ENCODE measurements at places on chromosomes 7 and 10.

- no peak for DNase-seq
Measured at GRCh38 chr7:14936554-14936953, 34.0 kb upstream of the DGKB start.

- no peak for DNase-seq
Measured at GRCh38 chr7:79403879-79404278, 49.6 kb downstream of the MAGI2 start.

- no peak for DNase-seq
Measured at GRCh38 chr10:51063659-51064535, 10.4 kb upstream of the PRKG1 start.

DNA sequence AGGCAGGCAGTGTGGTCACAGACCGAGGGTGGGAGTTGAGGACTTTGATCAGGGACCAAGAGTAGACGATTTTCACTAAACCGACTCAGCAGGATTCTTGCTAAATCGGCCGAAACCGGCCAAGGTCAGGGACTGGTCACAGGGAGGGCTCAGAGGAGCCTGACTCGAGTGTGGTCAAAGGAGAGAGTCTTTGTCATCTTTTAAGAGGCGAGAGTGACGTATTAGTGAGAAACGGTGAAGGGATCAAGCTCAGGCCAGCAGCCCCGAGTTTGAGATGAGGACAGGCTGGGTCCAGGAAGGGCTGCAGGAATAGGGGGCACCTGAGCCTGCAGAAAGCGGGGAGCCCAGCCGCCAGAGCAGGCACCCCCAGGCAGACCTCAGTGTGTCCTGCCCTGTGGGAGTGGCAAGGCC, 41.6 kb upstream of the FAM20C start:
- DNase-seq, result no peak

GRCh38 chr7:134547397-134548054, 1.4 kb upstream of the AKR1B15 start:
- peak; percentile 25 for DNase-seq

DNA sequence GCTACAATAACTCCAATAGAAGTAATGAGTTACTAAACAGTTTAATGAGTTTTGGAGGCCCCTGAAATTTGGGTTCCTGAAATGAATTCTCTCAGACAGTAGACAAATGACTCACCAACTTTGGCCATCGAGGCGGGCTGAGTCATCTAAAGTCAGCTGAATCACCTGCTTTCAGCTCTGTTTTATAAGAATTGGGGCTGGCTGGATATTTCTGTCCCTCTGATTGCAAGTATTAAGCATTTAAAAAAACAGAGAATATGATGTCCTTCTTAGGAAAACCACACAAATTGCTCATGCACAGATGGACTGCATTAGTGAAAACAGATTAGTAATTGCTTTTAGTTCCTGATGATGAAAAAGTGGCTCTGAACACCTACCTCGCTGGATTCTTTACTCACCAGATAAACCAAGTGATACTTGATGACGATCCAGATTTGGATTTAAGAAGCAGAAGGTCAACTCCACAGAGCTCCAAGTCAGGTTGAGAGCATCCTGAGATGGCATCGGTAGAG, 59.1 kb downstream of the ZNF365 start:
- no peak for DNase-seq

GRCh38 chr10:69647819-69648218, 17.8 kb downstream of the FAM241B start:
- no peak for DNase-seq

DNA sequence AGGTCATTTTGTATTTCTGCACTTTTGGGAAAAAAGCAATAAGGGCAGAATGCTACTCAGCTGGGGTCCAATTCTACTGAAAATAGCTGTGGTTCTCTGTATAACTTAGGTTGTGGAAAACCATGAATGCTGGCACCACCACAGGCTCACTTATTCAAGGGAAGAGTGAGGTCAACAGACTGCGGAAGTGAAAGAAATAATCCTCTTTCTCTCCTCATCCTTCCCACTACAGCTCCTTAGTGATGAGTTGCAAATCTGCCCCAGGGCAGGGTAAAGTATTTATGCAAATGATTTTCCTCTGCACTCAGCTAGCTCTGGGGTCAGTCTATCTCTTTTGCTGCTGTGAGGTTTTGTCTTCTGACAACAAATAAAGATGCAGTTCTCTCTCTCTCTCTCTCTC, 74.1 kb upstream of the PTPRZ1 start:
- no peak for DNase-seq

GRCh38 chr10:51034769-51035168, 39.5 kb upstream of the PRKG1 start:
- DNase-seq, result no peak
